ENCODE measurements at places on chromosomes 7 and 10.

- DNase-seq = no peak
Measured at GRCh38 chr7:157003756-157004520, 6.5 kb downstream of the MNX1 start.

- DNase-seq = no peak
Measured at GRCh38 chr10:17023386-17024298, 106.0 kb downstream of the CUBN start.

GRCh38 chr10:44366941-44367630, 17.8 kb downstream of the CXCL12 start:
- no peak for DNase-seq

- DNase-seq = no peak
Measured at GRCh38 chr7:22140578-22140977, 194.9 kb upstream of the CDCA7L start.

- DNase-seq = no peak
Measured at GRCh38 chr7:11185179-11185815, 211.6 kb downstream of the PHF14 start.

All from midbrain (tissue), 1 donor.